ENCODE measurements at places on chromosomes 12 and 14.
A peak's percentile ranks its signal among the peaks of the same experiment; 100 is the strongest.

DNA sequence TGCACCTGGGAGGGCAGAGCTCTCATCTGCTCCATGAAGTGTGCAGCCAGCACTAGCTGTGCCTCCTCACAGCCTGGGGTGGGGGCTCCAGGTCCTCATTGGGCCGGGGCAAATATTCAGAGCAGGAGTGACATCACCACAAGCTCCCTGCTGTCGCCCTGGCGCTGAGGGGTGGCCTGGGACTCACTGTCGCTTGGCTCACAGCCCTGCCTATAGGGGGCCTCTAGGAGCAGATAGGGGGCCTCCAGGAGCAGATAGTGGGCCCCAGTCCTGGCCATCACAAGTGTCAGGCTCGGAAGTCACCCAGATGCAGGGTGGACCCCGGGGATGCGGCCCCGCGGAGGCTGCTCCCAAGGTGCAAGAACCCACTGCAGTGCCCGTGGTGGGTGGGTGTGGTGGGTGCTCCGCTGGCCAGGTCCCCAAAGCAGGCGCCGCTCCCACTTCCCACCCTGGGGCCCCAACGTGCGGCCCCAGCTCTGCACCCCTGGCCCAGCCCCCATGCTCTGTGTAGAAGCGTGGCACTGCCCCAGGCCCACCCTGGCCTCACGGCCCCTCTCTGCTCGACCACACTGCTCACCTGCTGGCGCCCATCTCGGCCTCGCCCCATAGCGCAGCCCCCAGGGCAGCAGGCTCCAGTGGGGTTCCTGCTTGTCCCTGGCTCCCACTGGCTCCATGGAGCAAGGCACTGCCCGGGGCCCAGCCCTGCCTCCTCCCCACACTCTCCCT is 18.0 kb downstream of the SYNJ2BP start:
- DNase-seq = no peak

- DNase-seq = no peak
These were observed 66.6 kb upstream of the C14orf180 start for GRCh38 chr14:104512771-104513640.

DNA sequence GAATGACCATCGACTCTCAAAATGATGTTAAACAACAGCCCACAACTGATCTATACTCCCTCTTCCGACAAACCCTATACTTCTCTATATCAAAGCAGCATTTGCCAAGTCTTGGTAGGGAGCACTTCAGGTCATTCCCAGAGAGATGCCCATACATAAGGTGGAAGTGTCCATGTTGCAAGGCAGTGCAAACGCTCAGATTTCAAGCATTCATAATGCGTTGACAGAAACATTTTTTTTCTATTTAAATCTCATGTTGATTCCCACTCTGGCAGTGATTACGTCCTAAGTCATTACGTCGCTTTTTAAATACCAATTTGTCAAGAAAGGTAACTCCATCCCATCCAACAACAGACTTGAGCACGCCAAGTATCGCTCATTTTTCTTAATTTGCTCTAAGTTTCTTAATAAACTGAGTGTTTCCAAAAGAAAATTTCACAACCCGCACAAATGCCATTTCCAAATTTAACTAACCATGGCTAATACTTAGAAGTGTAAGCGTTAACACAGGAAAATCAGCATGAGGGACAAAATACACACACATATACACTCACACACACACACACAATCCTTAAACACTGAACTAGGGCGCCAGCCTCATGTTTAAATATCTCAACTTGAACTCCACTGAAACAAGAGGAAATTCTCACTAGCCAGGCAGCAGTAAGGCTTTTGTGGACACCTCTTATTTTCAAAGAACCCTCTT is 1.1 kb downstream of the GXYLT1 start:
- no peak for DNase-seq

GRCh38 chr14:91228112-91229004 is 16.1 kb downstream of the GPR68 start:
- peak; percentile 78 for DNase-seq

DNA sequence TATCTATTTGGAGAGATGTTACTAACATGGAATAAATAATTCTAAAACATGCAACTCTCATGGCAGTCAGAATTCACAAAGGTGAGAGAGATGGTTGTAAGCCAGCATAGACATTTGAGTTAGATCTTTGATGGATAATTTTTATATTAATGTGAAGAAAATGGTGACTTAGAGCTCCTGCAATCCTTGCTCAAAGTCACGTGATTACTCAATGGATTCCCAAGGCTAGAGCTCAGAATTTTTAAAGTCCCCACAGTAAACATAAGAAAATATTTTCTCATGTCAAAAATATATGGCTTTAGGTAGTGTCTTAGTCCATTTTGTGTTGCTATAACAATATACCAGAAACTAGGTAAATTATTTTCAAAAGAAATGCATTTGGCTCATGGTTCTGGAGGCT is 281.5 kb upstream of the PRKD1 start:
- no peak for DNase-seq
